ENCODE measurements at places on chromosomes 11 and 22.

- DNase-seq, result peak; percentile 25
Measured at GRCh38 chr11:74819400-74819799, 70.8 kb downstream of the RNF169 start.

DNA sequence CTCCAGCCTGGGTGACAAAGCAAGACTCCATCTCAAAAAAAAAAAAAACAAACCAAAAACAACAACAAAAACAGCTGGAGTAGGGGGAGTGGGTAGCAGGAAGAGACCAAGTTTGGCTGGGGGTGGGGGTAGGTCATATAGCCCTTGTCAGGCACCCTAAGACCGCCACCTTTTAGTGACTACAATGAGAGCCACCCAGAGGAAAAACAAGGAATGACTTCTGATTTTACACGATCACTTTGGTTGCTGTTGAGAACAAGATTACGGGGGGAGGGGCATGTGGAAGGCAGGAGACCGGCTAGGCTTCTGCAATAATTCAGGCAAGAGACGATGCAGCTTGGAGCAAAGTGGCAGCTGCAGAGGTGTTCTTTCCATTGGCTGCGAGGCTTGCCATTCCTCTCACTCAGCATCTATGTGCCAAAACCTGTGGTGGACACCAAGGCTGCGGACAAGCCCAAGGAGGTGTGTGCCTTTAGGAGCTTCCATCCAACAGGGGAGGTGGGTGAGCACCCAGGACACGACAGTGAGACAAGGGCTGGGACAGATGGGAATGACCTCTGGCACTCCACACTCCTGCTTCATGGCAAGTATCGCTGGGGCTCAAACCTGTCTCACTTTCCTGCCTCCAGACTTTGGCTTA, 1.7 kb downstream of the RPS19BP1 start:
- DNase-seq, result no peak

- DNase-seq, result no peak
Measured at GRCh38 chr11:13227676-13228255, 49.8 kb upstream of the BMAL1 start.

- DNase-seq, result peak; percentile 70
Measured at GRCh38 chr11:111454561-111455192, 57.5 kb downstream of the BTG4 start.

DNA sequence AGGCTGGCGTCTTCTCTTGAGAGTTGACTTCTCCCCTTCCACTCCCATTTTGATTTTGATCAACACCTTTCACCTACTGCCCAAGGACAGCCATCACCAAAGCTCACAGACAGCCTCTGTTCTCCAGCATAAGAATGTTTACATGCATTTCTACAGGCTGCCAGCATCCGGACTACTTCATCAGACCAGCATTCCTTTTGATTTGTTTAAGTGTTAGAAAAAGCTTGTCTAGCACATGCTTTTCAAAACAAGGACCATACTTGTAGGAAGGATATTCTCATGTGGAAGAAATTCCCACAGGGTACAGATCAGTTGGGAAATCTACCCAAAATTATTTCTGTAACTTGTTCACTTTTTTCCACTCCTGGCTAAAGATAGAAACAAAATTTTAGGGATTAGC, 6.2 kb upstream of the KCNA4 start:
- DNase-seq, result no peak

- no peak for DNase-seq
Measured at GRCh38 chr11:69746752-69747742, 28.1 kb downstream of the FGF4 start.

DNA sequence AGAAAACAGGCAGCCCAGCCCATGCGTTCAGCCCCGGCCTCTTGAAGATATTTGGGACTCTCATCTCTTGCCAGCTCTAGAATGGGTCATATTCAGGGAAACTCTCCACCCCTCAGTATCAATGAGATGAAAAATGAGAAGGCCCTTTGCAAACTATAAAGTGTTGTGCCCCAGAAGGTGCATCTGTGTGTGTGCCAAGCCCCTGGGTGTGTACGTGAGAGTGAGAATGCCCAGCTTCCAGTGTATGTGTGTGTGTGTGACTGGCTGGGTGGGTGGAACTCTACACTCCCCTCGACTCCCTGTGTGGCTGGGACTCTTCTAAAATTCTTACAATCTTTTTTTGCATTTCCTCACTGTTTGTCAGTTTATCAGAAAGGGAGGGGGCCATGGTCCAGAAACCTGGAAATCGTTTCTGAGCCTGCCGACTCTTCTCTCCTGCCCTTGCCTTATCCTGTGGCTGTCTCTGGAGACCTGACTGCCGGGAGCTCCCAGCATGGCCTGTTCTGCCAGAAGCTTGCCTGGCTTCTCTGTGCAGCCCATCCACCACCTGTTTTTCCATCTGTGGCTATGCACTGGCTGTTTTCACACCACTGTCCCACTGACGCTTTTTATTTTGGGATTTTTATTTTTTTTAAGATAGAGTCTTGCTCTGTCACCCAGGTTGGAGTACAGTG, 1.2 kb downstream of the P2RY6 start:
- DNase-seq, result no peak

GRCh38 chr11:61072316-61073109, 29.8 kb upstream of the CD5 start:
- DNase-seq, result no peak

GRCh38 chr11:102263379-102264003, 53.8 kb upstream of the BIRC3 start:
- DNase-seq, result no peak

DNA sequence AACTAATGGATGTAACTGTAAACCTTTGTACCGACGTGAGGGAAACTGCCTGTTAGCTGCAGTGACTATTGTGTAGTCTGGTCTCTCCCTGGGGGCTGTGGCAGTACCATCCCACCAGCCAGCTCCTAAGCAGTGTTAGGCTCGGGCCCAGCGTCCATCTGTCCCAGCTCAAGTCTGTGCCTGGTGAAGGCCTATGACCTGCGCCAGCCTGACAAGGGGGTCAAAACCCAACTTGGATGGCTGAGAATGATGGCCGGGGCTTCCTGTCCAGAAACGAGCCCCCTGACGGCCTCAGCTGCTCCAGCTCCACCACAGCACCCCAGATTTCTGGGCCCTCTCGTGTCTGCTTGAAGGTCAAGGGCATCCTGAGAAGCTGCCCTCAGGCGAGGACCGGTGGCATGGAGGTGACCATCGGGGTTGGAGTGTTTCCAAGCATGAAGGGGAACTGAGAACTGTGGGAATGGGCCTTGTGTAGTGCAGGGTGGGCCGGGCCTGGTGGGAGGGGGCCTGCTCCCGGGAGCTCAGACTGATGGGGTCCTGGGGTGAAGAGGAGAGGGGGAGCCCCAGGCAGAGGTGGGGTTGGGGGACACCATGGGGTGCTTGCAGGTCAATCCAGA, 14.3 kb upstream of the SPI1 start:
- DNase-seq, result no peak

- peak; percentile 60 for DNase-seq
Measured at GRCh38 chr11:103202048-103202651, 92.9 kb downstream of the DYNC2H1 start.

DNA sequence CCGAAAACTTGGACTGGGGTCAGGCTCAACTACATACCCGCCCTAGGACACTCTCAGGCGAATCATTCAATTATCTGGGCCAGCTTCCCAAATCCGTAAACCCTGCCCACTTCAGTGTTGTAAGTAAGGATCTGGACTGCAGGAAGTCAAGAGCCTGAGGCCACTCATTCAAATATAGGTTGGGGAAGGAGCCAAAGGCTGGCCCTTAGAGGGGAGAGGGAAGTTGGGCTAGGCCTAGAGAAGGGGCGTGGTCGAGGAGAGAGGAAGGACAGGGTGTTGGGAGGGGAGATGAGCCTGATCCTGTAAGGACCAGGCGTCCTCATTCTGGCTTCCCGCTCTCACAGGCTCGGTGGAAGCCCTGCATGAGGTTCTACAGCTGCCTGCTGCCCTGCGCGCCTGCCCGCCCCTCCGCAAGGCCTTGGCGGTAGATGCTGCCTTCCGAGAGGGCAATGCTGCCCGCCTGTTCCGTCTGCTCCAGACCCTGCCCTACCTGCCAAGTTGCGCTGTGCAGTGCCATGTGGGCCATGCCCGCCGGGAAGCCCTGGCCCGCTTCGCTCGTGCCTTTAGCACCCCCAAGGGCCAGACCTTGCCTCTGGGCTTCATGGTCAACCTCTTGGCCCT, 3.0 kb downstream of the SAC3D1 start:
- no peak for DNase-seq

DNA sequence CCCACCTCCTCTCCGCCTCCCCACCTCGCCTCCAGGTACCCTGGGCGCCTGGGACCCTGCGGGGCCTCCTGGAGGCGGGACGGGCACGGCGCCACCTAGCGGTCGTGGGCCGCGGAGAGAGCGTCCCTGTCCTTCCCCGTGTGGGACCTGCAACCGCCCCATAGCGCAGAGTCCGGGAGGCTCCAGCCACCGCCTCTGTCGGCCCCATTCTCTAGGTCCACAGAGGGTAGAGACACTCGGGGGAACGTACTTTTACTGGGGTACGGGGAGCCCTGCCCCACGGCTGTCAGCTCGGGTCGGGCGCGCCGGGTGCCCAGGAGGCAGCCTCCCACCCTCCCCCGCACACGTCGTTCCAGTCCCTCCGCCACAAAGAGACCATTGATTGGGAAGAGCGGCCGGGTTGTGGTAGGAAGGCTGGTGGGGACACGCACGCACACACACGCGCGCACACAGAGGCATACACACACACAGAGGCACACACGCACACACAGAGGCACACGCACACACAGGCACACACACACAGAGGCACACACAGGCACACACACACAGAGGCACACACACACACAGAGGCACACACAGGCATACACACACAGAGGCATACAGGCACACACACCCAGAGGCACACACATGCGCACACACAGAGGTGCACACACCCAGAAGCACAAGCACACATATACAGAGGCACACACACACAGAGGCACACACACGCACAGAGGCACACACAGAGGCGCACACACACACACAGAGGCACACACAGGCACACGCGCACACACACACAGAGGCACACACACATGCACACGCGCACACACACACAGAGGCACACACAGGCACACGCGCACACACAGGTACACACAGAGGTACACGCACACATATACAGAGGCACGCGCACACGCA, 12.6 kb upstream of the NECTIN1 start:
- DNase-seq, result no peak

GRCh38 chr11:20002312-20003216, 157.7 kb downstream of the DBX1 start:
- no peak for DNase-seq

DNA sequence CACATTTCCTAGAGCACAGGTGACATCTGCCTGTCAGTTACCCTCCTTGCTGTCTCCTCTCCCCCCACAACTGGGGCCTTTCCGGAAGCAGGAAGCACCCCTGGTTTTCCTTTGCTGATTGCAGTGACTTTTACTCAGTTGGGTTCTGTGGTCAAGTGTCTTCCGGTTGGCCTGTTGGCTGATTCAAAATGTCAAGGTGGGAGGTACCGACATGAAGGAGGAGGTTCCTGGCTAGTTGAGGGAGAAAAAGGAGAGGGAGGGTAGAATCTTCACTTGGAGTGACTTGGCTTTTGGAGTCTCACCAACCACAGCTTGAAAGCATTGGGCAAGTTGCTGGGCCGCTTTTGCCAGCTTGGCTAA, 9.3 kb upstream of the ADAMTS15 start:
- DNase-seq, result no peak

DNA sequence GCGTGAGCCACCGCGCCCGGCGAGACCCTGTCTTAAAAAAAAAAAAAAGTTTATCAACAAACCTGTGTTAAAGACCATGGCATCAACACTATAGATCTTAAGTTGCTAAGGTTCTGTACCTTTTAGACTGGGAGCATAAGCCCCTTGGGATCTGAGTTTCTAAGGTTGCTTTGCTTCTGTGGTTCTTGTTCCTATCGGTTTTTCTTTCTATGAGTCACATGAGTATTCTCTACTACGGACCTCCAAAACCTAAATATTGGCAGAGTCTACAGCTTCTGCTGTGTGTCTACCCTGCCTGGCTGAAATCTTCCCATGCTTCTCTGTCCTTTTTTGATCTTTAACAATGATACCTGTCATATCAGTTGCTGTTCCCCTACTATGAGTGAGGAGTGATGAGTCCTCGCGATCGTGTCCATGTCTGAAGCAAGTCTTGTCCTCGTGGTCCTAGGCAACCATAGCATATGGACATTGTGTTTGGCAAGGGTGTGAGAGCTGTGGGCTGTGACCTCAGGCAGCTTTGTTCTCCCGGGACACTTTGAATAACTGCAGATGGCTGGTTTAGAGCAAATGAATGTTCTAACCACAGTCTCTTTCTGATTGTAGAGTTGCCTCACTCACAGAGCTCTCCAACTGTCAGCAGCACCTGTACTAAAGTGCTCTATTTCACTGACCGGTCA, 9.0 kb upstream of the DLAT start:
- DNase-seq, result no peak

GRCh38 chr11:119742263-119742861, 13.4 kb upstream of the NECTIN1 start:
- DNase-seq, result no peak

DNA sequence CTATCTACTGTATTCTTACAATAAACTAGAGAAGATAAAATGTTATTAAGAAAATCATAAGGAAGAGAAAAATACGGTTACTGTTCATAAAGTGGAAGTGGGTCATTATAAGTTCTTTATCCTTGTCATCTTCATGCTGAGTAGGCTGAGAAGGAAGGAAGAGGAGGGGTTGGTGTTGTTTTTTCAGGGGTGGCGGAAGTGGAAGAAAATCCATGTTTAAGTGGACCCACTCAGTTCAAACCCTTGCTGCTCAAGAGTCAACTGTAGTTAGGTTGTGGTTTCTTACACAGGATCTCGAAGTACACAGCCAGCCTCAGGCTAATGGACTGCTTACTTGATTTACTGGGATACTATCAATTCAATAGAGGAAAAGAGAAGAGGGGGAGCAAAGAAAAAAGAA, 63.1 kb downstream of the PIWIL4 start:
- DNase-seq, result no peak
